ENCODE measurements at places on chromosomes 13 and 19. TPM values are rescaled to one million over a fixed set of nuclear protein-coding genes. Genes with fewer than 3 reads are reported as not detected.

DNA sequence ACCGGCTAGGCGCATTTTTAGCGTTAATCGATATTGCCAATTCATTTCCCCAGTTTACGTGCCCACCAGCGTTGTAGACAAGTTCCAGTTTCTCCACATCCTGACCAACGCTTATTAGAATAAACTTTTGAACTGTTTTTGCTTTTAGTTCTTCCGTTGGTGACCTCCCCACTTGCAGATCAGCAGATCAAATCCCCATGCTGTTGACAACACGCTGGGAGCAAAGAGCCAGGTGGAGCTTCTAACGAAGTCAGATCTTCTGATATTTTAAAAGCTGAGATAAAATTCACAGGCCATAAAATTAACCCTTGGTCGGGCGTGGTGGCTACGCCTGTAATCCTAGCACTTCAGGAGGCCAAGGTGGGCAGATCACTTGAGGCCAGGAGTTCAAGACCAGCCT, 21.2 kb downstream of the RCN3 start:
- no peak for DNase-seq

- no peak for DNase-seq
Observed at GRCh38 chr13:27839809-27840467, 47.7 kb downstream of the GSX1 start.

GRCh38 chr19:1861599-1862031, 1.8 kb downstream of the KLF16 start:
- DNase-seq: no peak

GRCh38 chr13:20192158-20192835, 441 bp downstream of the GJB2 start:
- DNase-seq: peak; percentile 50

KISS1R gene
- total RNA-seq: 6.6 TPM

GARIN5A gene
- not detected for total RNA-seq

TRPM4 gene
- 0.62 TPM for total RNA-seq
